ENCODE measurements at places on chromosomes 4 and X.
A peak's percentile ranks its signal among the peaks of the same experiment; 100 is the strongest.

DNA sequence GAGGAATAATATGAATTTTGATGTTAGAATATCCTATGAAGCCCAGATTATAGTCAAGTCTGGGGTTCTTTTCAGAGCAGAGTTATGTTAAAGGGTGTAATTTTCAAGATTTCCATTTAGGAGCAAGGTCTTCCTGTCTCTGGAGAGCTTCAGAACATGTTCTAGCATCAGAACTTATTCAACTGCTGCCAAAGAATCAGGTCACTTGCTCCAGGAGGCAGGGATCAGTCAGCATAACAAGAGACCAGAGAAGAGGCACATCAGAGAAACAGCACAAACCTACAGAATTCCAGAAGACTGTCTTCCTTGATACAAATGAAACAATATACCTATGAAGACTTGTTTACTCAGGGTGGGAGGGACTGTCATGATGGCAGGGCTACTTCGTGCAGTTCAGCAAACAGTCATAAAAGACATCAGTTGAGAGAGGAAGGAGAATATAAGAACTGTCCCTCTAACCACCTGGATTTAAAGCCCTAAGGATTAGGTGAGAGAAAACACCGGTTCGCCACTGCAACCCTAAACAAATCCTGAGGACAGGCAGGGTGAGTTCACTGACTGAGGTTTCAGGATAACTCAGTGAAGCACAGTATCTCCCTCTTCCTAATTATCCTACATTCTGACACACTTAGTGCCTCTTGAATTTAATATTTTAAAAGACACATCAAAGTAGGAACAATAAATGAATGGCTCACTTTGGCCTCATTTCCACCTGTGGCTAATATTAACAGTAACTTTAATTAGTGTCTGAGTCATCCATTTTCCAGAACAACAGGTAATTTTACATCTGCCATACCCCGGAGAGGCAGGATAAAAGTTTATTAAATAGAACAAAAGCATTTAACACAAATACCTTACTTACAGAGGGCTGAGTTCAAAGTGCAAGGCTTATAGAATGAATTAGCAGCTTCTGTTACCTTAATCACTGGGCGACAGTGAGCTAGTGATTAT, 93.0 kb downstream of the HDAC8 start:
- DNase-seq: no peak

DNA sequence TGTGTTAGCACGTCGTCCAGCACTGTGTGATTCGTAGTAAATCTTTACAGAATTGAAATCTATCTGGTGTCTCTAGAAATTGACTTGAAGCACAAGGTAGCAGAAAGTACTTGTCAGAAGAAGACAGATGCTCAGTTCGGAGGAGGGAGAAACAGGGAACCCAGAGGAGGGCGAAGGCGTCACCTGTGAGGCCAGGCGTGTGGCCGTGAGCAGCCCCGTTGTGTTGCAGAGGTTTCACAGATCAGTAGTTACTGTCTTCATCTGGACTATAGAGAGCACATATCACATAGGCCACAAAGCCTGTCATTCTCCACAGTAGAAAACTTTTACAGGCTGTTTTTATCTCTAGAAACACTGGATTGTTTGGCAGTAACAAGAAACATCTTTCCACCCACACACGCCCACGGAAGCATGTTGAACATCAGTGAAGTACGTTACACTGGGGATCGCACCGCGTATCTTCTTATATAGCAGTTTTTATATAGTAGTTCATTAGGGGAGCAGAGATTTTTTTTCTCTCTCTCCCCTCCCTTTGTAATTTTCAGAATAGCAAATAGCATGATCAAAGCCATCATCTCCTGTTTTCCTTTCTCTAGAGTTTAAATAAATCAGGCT, 48.1 kb upstream of the TLR3 start:
- no peak for DNase-seq

DNA sequence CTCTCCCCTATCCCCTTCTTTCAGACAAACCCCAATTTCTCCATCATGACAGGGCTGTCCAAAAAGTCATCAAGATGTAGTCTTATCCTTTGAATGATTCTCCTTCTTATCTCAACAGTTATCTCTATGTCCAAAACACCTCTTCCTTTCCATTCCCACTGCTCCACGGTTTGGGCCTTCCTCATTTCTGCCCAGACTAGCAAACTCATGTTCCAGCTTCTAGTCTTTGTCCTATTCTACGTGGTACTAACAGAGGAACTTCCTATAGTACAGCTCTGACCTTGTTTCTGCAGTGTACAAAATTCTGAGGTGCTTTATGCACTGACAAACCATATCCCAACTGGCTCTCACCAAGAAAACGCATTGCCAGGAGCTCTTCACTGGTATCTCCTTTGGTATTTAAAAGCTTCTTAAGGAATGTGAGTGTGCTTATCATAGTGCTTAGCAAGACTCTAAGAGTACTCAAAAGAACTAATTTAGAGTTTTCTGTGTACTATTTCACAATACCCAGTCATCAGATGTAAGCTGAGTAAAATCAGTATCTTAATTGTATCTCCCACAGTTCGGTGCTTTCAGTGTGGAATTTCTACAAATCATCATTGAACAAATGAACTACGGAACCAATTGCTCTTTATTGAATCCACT, 65.5 kb downstream of the MAML3 start:
- no peak for DNase-seq

DNA sequence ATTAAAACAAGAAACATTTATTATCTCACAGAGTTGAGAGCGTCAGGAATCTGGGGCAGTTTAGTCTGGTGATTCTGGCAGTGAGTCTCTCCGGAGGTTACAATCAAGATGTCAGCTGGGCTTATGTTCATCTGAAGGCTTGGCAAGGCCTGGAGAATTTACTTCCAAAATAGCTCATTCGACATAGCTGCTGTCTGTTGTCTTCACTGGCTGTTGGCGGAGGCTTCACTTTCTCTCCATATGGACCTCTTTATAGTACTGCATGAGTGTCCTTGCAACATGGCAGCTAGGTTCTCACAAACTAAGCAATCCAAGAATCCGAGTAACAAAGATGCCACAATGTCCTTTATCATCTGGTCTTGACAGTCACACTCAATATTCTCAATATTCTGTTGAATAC, 70.2 kb upstream of the ADGRL3 start:
- DNase-seq: no peak

DNA sequence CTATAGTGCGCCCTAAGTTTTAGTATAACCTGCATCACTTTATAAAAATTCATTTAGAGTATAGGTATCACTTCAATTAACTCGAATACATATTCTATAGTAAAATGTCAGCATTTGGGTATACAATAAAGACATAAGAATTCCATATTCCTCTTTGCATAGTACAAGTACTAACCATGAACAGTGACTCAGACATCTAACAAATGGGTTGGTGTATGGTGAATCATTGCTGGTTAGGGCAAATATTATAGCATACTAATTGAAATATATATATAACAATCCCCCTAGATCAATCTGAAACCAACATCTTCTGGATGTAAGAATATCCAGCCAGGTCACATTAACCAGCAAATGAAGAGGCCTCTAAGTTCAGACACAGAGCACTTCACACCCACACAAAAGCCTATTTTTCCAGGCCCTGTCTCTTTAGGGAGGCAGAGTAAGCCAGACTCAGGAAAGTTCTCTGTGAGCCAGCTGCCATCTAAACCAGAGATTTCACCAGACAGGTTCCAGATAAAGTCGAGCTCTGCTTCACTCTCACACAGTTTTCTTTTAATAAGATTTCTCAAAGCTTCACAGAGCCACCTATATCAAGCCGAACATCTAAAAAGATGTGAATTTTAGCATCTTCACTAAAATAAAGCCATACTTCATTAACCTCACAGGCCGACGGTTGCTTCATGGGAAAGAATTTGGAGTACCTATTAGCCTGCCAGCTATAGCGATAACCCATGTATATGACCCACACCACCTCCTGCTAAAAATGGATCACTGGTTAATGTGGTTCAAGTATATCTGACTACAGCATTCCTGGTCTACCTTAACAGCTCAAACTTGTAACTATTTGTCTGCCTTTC, 200.0 kb upstream of the FTHL17 start:
- DNase-seq: no peak

DNA sequence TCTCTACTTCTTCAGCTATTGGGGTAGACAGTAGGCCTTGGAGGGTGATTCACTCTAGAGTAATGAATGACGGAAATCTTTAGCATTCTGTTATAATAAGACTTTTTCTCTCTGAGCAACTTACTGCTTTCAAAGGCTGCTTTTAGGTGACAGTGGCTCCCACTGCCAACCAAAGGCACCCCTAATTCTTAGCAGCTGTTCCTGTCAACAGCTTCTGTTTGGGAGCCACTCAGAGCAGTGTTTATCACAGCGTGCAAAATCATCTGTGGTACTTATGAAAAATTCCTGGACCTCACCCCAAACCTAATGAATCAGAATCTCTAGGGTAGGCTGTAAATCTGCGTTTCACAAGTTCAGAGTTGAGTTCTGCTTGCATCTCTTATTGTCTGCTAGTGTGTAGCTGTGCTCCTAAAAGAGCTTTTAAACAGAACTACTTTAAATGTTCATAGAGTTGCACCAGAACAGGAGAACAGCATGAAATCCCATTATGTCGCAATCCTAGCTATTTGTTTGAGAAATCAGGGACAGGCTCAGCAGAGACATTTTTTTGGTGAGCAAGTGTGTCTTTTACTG, 52.8 kb upstream of the POU4F2 start:
- DNase-seq: peak; percentile 16

GRCh38 chrX:34401411-34401810, 255.7 kb downstream of the TMEM47 start:
- DNase-seq: no peak
